ENCODE measurements at places on chromosomes 12 and 14.

- no peak for DNase-seq
Measured at GRCh38 chr12:106123110-106123509, 15.6 kb downstream of the NUAK1 start.

DNA sequence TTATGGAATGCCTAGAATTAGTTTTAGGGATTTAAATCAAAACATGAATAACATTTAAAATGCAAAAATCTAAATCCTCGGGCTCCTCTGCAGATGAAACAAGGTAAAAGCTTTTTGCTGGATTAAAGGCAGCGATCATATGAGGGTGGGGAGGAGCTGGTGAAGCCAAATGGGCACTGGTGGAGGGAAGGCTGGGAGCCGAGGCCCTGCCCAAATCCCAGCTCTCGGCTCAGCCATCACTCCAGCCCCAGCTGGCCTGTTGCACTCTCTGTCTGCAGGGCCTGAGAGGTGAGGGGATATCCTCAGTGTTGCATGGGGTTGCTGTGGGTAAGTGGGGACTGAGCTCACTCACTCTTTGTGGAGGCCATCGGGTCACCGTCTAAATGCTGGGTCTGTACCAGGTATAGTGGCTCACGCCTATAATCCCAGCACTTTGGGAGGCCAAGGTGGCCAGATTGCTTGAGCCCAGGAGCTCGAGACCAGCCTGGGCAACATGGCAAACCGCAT lies 28.6 kb downstream of the CALM1 start:
- no peak for DNase-seq

- DNase-seq: peak; percentile 26
Measured at GRCh38 chr12:14417715-14418114, 52.2 kb downstream of the ATF7IP start.

DNA sequence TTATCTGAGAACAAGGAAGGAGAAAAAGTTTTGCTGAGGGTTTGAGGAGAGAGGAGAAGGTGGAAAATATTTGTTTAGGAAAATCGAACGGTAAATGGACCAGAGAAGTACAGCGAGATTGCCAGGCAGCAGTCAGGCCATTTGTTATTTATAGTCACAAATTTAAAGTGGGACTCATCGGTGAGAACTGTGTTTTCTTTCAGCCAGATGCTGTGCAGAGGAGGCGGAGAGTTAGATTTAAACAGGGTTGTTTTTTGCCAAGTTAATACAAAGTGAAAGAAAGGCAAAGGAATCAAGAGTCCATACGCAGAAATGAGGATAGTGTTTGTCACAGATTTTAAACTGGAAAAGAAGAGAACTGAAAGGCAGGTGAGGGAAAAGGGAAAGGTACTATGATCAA lies 200.6 kb upstream of the CNOT2 start:
- DNase-seq: no peak

DNA sequence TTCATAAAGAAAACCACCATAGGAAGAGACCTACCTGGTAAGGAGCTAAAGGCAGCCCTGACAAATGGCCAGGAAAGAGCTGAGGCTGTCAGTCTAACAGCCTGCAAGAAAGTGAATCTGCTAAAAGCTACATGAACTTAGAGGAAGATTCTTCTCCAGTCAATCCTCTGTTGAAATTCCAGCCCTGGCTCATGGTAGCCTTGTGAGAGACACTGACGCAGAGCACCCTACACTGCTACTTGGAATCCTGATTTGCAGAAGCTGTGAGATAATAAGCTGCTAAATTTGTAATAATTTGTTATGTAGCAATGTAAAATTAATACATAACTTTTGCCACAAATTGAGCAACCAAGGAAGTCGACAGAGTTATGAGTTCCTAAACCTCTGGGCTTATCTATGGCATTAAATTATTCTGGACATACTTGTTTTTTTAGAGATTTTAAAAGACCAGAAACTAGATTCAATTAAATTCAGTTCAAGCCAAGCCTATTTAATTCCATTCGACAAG lies 257.0 kb downstream of the ETNK1 start:
- no peak for DNase-seq

DNA sequence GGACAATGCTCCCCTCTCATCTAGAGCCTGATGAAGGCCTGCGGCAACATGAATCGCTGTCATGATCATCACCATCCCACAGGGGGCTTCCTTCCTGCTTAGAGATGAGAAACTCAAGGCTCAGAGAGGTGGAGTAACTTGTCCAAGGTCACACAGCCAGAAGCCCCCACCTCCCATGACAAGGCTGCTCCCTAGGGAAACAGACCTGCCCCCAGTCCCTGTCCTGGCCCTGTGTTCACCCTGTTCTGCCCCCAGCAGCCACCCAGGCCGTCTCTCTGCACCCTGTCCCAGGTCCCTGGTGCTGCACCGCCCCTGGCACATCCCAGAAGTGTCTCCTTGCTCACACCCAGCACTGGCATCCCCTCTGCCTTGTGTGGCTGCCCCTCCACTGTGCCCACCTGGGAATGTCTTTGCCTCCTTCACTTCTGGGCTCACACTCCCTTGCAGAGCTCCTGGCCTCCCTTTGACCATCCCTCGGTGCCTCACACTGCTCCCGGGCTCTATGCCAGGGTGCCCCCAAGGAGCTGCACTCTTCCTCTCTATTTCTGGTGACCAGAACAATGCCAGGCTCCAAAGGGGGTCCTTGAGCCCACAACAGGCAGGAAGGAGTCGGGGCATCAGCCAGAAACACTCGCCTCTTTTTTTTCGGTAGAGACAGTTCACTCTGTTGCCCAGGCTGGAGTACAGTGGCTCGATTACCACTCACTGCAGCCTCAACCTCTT lies 70.5 kb downstream of the BCL11B start:
- no peak for DNase-seq

GRCh38 chr14:75188520-75189268 lies 12.3 kb upstream of the TMED10 start:
- no peak for DNase-seq

GRCh38 chr12:89935850-89936249 lies 227.2 kb upstream of the ATP2B1 start:
- DNase-seq: no peak

GRCh38 chr12:30953951-30954751 lies 27.6 kb downstream of the TSPAN11 start:
- no peak for DNase-seq

GRCh38 chr14:96889091-96889490 lies 91.9 kb downstream of the VRK1 start:
- DNase-seq: no peak

GRCh38 chr14:59301354-59301753 lies 112.9 kb downstream of the DAAM1 start:
- no peak for DNase-seq

- no peak for DNase-seq
Measured at GRCh38 chr12:23954332-23954731, 4.9 kb upstream of the SOX5 start.

- DNase-seq: no peak
Measured at GRCh38 chr12:124028555-124028925, 55.5 kb downstream of the ZNF664 start.

DNA sequence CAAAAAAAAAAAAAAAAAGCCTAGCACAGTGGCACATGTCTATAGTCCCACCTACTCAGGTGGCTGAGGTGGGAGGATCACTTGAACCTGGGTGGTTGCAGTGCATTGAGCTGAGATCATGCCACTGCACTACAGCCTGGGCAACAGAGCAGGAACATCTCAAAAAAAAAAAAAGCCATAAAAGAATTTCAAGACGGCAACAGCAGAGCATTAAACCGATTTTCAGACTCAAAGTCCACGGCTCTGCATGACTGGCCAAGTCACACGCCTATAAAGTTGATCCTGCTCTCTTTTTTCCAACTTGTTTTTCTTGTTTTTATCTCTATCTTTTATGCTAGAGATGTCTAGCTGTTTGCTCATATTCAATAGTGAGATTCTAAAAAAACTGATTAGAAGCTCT lies 45.3 kb downstream of the FBXO34 start:
- DNase-seq: no peak

- DNase-seq: no peak
Measured at GRCh38 chr12:57268264-57268663, 17.3 kb upstream of the STAC3 start.

GRCh38 chr12:28017126-28017872 lies 44.8 kb upstream of the PTHLH start:
- DNase-seq: no peak

GRCh38 chr12:70244409-70244808 lies 1.2 kb downstream of the CNOT2 start:
- DNase-seq: no peak

GRCh38 chr12:69555461-69555860 lies 29.8 kb upstream of the CCT2 start:
- no peak for DNase-seq
